ENCODE measurements at places on chromosomes 7 and 10. TPM values are rescaled to one million over a fixed set of nuclear protein-coding genes. Genes with fewer than 3 reads are reported as not detected.

Gene BLNK
- 49.3 TPM for total RNA-seq

Gene ACSM6
- total RNA-seq: not detected

Gene CADPS2
- total RNA-seq: 13.7 TPM

Gene NEUROD6
- total RNA-seq: not detected

Gene SPDYE6
- total RNA-seq: not detected

Gene KCNH2
- total RNA-seq: 2.5 TPM

DNA sequence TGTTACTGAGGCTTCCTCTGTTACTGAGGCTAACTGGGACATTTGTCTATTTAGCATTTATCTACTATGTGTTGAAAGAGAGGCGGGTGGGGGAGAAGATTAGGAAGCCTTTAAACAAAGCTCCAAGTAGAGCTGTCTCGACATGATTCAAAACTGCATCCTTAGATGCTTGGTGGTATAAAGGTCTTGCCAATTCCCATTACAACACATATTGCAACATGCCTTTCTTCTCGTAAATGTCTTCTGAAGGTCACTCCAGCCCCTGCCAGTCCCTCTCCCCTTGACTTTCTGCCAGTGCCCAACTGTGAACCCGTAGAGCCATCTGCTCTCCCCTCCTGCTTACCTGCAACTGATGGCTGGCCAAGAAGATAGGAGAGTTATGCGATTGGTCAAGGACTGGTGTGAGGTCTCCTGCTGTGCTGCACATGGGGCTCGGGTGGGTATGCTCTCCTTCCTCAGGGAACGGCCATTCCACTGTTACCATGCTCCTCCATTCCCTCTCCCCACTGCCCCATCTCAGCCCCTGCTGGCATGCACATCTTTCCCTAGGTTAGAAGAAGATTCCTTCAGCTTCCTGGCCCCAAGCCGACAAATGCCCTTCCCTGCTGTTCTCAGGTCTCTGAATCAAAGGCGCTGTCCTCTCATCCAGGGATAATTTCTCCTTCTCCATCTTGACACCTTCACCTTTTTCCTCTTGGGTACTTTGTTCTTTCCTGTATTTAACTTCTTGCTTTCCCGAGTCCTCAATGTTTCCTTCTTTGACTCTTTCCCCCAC, 43.6 kb upstream of the ZNF32 start:
- DNase-seq: no peak

DNA sequence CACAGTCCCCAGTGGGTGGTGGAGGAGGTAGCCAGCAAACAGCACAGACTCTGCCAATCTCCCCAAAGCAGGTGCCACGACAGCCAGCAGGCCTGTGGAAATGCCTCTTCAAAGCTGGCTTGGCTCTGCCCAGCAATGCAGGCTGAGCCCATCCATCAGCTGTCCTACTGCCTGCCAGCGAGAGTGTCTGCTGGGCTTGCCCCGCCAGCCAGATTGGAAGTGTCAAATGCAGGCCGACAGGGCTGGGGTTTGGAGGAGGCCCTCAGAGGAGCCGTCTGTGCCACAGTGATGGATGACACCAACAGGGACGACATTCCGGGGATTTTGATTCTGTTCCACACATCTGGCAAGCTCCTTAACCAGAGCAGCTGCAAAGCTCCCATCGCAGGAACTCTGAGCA, 16.7 kb downstream of the HABP2 start:
- DNase-seq: no peak

- DNase-seq: no peak
These were observed 5.4 kb upstream of the CEP41 start for GRCh38 chr7:130446259-130446658.
